Activated CD4-positive, CD25-positive, alpha-beta regulatory T cell treated with anti-CD3 and anti-CD28 coated beads, Interleukin-2, amount 50 U/mL, for 16 hours (primary cell): ENCODE measurements at places on chromosomes 7 and 10.

DNA sequence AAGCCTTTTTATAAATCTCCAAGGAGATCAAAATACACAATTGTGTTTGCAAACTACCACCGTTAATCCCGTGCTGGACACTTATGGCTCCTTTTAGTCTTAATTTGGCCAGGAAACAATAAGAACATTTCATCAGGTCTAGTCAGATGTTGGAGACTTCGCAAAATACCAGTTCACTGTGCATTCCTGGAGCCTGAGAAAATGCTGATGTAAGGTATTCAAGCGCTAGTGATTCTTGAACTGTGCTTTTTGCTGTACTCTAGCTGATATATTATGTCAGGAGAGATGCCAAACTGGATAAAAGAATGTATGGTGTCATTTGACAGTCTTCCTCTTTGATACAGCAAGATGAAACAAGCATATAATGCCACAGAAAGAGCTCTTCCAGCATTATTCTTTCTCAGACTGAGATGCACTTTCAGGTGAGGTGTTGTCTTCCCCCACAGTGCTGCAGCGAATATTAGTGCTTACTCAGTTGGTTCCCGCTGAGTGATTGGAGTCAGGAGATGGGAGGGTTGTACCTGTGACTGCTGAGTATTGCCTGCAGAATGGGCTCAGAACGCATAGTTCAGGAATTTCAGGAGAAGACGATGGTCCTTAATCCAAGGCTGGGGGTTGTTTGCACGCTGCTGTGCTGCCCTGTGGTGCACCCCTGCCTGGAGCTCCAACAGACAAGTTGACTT is 59.2 kb downstream of the OGDH start:
- DNase-seq: no peak

GRCh38 chr7:85237721-85238120 is 50.9 kb upstream of the SEMA3D start:
- no peak for DNase-seq

- DNase-seq: no peak
These were observed 427.1 kb upstream of the GALNT17 start for GRCh38 chr7:70704831-70705346.

DNA sequence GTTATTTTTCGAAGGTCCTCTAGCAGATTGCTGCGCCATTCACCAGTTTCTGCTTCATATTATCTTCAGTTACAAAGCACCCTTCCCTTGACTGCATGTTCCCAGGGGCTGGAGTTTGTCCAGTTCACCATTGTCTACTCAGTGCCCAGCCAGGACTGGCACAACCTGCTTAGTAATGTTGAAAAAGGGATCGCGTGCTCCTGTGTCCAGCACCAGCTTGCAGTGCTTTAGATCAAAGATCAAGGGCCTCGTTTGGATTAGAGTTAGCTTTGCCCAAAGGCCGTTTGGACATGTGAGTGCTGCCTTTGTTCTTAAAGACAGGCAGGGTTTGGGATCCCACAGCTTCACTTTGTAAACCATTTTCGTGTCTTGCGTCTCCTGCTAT is 867 bp downstream of the ATP6V0E2 start:
- DNase-seq: no peak

- DNase-seq: no peak
These were observed 132.6 kb downstream of the VTI1A start for GRCh38 chr10:112579578-112579977.

DNA sequence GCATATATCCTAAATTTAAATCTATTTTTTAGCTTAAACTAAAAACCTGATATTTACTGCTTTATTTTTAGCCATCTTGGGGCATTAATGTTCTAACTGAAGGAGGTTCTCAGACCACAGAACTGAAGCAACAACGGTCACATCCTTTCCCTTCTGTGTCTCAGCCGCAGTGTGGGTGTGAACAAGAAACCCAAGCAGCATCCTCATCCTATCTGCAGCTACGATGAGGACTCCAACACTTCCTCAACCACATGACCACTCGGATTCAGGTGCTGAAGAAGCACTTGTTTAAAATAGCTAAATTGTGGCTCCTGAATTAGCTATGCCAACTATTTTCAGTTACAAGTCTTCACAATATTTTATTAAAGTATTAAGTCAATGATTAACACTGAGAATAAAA is 5.3 kb downstream of the ESYT2 start:
- DNase-seq: no peak

GRCh38 chr10:47288916-47289495 is 11.0 kb upstream of the GDF10 start:
- DNase-seq: no peak

DNA sequence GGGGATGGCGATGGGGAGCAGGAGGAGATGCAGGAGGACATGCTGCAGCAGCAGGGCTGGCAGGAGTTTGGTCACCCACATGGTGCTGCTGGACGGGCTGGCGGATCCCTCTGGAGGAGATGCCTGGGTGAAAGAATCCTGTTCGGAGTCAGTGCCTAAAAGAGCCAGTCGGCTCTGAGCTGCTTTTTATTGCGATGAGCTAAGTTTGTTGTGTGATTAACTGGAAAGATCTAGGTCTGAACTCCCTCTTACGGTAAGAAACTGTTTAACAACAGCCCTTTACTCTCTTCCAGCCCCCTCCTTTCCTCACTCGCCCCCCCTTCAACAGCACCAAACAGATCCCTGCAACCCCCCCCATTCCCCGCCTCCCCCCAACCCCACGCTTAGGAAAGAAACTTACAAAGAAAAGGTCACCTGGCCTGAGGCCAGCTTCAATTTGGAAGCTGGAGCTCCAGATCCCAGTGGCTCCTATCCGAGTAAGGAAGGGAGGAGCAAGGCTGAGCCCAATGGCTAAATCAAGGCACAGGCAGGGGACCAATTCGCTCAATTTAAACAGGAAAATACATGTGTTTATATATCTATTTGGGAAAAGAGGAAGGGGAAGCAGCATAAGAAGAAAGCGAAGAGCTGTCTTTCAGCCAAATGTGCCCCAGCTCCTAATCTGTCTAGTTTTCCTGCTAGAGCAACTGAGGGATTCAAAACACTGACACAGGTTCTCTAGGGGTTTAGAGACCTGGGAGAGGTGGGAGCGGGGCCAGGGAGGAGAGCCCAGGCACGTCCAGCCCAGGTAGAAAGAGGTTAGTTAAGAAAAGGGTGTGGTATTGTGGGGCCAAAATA is at the start of gene HGF:
Gene HGF, minus strand, starts transcription at position 157 of the 837 bp plus-strand sequence. Its CDS starts 76 bp downstream, at position 81.
- no peak for DNase-seq

GRCh38 chr10:114172776-114173602 is 1.0 kb downstream of the CCDC186 start:
- no peak for DNase-seq

- no peak for DNase-seq
These were observed 42.2 kb upstream of the HSPB1 start for GRCh38 chr7:76260171-76260703.

GRCh38 chr10:131242007-131242406 is 69.5 kb downstream of the TCERG1L start:
- no peak for DNase-seq

GRCh38 chr10:113746217-113746957 is 5.1 kb upstream of the PLEKHS1 start:
- DNase-seq: no peak

DNA sequence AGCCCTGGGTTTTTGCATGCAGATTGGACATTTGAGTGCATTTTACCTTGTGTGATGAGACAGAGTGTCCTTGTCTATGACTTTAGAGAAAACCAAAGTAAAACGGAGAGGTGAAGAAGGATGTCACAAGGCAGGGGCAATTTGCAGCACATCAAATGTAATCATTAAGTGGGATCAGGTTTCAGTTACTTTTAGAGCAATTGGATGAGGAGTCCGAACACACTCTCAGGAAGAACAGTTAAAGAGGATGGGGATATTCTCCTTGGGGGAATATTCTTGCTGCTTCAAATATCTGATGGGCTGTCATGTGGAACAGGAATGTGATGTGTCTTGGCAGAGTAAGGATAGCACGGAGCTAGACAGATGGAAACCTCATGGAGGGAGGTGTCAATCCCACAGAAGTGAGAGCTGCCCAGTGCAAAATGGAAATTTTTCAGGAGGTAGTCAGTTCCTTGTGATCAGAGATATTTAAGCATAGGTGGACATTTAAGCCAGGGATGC is 757 bp downstream of the RAB19 start:
- no peak for DNase-seq

GRCh38 chr7:87598234-87599009 is 2.3 kb downstream of the ABCB1 start:
- no peak for DNase-seq

DNA sequence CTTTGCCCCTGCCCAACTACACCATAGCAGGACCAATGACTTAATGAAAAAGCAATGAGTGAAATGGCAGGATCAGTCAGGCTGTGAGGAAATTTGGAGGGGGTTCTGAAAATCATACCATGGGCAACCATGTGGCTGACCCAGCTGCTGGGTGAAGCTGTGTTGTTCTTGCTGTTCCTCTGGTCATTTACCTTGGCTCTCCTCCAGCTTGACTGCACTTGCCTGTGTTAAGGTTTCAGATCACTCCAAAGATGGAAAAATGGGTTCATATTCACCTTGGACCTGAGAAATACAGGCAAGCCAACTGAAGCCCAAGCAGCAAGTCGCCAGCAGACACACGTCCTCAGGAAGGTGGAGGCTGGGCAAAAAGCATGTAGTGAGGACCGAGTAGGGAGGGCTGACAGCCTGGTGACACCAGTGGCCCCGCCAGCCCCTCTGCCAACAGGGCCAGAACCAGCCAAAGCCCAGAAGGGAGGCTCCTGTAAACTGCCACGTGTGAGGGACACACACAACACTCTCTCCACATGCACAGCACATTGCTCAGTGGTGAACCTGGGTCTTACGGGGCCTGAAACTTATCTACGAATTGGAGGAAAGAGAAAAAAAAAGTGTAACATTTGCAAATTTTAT is 40.1 kb downstream of the PARP12 start:
- no peak for DNase-seq

DNA sequence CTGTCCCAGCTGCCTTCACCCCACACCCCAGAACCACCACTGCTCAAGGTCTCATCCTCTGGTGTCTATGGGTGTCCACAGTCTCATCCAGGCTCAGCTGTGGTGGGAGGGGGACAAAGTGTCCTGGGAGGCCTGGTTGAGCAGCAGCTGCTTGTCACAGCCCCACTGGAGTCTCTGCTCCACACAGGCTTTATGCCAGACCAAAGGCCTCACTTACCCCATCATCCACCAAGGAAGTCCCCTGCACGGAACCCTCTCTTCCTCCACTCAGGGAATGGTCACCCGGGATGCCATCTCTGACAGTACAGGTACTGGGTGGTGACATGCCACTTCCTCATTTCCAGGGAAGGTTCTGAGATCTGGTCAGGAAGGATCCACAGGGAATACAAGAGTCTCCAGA is 925.4 kb upstream of the ZNF722 start:
- DNase-seq: no peak

DNA sequence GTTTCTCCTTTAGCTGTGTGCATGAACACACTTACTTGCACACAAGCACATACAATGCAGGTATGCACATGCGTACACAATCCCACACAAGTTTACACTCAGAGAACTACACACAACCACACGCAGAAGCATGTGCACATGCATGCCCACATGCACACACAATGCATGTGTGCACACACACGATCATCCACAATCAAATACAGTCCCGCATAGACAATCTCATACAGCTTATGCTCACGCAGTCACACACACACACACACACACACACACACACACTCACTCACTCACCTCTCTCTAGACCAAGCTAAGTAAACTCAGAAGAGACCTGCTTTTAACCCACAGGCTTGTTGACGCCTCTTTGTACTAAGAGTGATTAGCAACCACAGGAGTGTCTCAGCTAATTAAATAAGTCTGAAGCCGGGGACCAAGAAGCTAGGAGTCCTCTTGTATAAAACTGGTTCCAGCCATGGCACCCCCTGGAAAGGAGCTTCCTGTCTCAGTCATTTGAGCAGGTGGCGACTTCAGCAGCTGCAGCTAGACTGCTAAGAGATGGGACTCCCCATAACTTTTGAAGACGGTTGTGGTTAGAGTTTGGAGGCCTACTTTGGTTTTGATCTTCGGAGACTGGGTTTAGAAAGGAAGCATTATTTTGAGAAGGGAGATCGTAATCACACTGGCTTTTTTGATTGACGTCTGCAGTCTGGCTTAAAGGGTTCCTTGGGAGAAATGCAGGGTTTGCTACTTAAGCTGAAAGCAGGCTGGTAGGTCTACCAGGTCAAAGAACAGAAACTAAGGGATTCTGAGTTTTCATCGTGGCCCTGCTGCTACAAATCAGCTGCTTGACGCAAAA is 82.3 kb upstream of the ADRB1 start:
- peak; percentile 54 for DNase-seq
